ENCODE measurements at places on chromosomes 1 and 21. TPM values are rescaled to one million over a fixed set of nuclear protein-coding genes. Genes with fewer than 3 reads are reported as not detected.
A peak's percentile ranks its signal among the peaks of the same experiment; 100 is the strongest.

GRCh38 chr1:210291786-210292230 is 36.9 kb upstream of the HHAT start:
- no peak for DNase-seq

DNA sequence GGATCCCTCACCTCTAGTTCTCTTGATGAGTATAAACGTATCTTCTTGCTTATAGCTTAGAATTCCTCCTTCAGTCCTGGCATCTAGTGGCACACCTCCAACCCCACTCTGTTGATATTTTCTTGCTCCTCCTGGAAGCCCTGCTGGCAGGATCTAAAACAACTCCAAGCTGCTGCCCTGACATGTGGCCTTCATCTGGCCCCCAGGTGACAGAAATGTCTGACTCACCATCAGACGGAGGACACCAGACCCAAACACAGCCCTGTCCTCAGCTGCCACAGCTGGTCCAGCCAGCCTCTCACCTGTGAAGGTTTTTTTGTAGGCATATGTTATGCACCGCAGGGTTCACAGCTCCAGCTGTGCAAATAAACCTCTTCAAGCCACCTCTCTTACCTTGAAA is 53.4 kb downstream of the KRTAP19-8 start:
- no peak for DNase-seq

DNA sequence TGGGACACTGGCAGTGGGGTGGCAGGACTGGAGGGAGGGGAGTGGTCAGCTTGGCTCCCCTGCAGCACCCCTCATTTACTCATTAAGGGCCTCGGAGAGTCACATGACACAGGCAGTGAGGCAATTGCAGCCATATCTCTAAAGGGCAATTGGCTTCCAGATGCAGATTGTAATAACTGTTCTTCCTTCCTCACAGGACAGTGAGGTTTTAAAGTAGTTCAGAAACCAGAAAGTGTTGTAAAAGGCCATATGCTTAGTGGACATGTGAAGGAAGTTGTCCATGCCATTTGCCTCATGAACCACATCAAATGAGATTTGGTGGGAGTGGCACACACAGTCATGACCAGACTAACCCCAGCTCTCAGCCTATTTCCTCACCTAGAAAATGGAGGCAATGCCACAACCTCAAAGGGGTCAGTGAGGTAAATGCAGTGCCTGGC is 11.1 kb downstream of the MTX1 start:
- DNase-seq, result peak; percentile 20

- no peak for DNase-seq
Measured at GRCh38 chr1:97581614-97582051, 339.2 kb downstream of the DPYD start.

DNA sequence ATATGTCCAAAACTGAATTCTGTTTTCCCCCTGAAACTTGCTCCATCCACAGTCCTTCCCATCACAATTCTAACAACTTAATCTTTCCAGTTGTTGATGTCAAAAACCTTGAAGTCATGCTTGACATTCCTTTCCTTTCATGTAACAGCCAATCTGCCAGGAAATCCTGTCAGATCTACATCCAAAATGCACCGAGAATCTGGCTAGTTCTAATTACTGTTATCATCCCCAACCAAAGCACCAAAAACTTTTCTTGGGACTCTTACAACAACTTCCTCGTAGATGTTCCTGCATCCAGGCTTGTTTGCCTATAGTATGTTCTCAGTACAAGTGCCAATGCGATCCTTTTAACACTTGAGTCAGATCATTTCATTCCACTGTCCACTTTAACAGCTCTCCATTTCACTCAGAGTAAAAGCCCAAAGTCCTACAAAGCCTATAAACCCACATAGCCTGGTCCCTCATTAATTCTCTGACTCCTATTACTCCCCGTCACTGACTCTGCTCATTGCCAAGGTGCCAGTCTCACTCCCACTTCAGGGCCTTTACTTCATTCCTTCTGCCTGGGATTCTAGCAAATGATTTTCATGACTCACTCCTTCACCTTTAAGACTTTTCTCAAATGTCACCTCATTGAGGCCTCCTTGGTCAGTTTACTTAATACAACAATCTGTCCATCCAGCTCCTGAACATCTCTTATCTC is 493.2 kb upstream of the NFIA start:
- DNase-seq, result no peak

DNA sequence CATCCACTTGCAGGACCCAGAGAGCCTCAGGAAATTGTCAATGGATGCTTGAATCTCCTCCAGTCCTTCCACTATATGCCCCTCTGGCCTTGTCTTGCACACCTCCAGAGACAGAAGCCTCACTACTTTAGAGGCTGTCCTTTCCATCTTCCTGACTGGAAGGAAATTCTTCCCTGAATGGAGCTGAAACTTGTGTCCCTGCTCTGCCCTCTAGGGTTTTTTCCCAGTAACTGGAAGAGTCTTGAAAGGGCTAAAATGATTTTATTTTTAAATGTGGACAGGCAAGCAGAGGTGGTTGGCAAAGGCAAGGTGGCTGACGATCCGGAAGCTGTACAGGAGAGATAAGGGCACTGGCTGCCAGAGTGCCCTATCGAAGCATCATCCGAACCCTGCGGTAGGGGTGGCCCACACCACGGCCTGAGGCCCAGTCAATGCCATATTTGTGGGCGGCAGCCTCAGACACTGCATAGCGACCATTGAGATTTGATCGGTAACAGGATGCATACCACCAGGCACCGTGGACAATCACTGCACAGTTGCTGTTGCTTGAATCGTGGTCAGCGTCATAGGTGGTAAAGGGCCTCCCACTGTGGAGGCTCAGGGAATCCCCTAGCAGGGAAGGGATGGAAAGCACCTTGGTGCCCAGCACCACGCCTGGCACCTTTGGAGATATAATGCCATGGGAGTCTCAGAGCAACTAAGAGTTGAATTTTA is 2.3 kb upstream of the MAP3K6 start:
- DNase-seq, result peak; percentile 35

Gene CFAP126
- total RNA-seq, result not detected
